ELF-1 (cell line): ENCODE measurements at places on chromosomes 4 and X.

DNA sequence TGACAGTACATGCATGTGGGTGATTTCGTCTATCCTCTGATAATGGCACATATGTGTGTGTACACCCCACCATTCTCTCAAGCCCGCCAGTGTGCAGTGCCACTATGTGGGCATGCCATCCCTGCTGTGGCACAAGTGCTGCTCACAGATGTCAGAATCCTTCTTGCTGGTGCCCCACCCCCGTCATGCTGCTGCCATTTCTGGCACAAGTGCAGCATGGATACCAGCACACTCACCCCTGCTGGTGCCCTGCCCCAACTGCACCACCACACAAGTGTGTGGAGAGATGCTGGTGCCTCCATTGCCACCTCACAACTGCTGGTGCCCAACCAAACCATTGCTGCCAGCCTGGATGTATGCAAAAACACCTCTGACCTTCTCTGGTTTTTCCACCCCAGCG lies 1133.8 kb downstream of the TECRL start:
- no peak for DNase-seq

DNA sequence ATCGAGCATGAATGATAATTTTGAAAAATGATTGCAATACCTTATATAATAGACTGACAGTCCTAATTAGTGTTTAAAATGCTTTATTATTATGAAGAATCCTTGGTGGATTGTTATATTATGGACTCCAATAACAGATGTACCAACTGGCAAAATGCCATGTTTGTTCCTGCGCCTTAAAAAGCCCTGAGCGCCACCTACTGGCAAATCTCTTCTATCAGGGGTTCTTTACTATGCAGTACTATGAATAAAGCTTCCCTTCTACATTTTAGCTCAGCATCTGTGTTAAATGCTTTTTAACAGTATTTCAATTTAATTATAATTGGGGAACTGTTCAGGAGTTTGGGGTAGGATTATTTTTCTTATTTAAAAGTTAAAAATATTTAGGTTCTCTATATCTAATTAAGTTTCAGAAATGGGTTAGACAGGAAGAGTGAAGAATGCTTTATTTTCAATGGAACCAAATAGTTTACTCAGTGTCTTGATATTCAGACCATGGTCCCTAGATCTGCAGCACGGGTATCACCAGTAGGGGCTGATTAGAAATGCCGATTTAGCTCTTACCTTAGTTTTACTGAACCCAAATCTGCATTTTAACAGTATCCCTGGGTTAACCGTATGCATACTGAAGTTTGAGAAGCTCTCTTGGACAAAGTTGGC lies 20.0 kb downstream of the CFAP97 start:
- DNase-seq: peak; percentile 43

GRCh38 chrX:10015723-10016518 lies 48.8 kb downstream of the CLDN34 start:
- DNase-seq: peak; percentile 80

DNA sequence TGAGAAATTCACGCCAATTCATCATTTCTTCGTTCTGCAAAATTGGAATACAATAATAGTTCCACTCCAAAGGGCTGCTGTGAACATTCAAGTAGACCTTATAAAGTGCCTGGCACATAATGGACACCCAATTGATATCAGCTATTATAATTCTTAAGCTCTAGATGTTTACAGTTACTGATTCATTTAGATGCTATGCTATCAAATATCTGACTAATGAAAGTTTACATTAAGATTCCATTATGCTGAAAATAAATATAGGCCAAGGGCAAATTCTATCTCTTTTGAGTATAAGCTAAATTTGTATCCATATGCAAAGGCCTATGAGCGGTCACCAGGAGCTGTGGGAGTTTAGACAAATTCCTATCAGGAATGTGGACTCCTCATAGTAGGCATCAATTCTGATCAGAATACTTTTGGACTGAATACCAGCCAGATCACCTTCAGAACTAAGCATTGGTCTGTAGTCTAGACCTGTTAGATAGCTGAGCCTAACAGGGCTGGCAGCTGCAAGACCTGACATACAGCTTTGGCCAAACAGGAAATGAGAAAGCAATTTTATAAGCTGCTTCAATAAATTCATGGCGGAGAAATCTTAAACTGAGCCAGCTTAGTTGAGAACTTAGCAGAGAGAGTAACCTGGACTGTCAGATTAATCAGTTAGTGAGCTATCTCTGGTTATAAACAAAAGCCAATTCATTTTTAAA lies 384.3 kb upstream of the ACTRT1 start:
- no peak for DNase-seq

DNA sequence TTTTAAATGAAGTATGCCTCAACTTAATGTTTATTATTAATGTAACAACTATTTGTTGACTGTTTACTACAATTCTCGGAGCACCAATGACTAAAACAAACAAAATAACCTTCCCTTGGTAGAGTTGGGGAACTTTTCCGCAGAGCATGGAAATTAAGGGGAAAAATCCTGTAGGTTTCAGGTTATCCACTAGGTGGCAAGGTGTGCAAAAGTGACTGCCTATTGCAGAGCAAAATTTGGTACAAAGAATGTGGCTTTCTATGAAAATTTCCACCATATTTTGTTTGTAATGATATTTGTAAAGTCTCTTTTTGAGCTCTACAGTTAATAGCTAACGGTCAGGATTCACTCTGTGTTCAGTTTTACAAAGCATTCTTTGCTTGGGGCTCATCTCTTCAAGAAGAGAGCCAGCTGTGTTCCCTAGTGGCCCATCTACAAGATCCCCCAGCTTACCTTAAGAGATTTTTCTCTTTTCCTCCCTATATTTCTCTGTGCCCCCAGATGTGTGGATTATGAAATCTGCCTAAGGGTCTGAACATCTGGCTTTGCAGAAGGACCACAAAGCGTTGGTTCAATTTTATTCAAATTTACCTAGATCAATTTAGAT lies 61.1 kb downstream of the FBXO8 start:
- DNase-seq: no peak

DNA sequence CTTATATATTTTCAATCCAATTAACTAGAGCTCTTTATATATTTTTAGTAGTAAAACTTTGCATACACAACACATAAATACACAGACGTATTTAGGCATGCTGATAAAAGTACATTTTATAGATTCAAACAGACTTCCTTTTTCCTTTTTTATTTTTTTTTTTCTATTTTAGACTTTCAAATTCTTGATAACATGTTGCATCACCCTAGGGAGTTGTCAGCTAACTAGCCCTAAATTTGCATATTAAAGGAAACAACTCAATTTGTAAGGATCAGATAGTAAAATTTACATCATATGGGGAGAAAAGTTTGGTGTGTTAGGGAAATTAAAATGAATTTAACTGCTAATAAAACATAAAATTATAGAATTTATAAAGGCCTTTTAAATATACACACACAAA lies 47.4 kb upstream of the APOOL start:
- DNase-seq: no peak

GRCh38 chr4:77742054-77742453 lies 77.1 kb downstream of the CNOT6L start:
- no peak for DNase-seq

DNA sequence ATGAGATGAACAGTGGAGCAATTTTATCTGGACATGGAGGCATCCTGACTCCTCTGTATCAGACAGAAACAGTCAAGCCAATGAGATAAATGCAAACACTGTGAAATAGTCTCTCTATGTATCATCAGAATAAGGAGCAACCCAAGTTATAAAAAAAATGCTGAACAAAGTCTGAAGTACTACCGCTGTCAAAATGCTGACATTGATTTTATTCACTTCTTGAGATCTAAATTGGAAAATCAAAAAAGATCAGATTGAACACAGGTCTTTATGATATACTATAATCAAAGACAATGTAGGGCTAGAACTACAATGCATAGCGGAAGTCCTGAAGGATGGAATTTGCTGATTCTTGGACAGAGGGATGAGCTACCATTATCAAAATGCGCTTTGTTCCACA lies 76.1 kb downstream of the FTHL17 start:
- no peak for DNase-seq

GRCh38 chr4:59689149-59689548 lies 1511.0 kb upstream of the ADGRL3 start:
- DNase-seq: no peak
